ENCODE measurements at places on chromosomes 13 and 19.

DNA sequence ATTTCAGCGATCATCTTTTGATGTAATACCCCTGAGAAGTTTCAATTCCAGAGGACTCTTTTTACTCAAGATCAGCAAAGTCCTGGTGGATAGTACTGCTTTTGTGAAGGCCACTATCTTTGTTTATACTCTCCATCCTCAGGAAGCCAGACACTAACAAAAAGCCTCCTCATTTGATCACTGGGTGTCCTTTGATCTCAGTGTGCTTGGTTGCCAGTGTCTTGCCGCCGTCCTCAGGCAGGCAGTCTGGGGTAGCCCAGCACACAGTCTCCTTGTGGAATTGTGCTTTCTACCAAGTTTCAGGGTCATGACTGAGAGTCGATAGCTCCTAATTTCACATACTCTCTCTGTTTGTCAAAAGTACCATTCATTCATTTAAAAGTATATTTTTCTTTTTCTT lies 762.2 kb downstream of the EFNB2 start:
- DNase-seq: no peak

DNA sequence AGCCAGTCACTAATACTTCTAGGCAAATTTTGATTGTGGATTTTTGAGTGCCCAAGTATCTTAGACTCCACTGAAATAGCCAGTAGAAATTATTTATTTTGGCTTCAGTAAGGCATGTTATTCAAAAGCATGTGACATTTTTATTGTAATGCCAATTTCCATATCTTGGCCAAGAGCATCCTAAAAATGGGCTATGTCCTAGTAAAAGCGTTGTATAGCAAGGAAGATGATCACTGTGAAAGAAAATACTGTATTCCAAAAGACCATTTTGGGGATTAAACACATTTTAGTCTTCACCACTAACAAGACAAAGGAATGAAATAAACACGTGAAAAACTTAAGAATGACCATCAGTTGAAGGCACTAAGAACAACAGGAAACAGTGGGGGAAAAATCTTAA lies 149.1 kb downstream of the NUFIP1 start:
- DNase-seq: no peak

DNA sequence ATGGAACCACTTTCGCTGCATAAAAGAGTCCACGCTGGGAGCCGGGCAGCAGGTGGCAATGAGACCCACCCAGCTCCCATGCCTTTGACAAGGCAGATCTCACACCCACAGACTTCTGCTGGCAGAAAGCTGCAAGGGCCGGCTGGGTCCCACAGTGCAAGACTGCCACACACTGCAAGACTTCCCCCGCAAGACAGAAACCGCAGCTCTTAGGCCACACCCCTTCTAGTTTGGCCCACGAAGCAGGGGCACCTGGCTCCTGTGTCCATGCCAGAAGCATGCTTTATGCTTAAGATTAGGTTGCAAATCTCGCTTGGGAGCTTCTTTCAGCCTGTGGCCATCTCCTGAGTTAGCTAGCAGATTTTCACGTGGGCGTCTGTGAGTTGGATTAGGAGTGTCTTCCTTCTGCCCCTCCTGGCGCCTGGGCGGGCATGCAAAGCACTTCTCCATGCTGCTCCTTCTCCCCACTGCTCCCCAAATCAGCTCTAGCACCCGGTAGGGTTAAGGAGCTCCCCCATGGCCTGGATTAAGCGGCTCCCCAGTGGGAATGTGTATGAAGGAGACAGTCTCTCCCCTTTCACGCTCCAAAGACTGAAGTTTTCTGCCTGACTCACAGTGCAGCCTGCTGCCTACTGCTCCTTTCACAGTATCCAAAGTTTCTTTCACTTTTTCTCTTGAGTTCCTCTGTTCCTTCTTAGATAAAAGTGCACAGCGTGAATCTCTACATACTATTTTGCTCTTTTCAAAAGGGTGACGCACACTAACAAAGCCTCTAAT lies 17.7 kb downstream of the GPC6 start:
- DNase-seq: no peak

- no peak for DNase-seq
These were observed 317 bp downstream of the LYL1 start for GRCh38 chr19:13102416-13102665.

- no peak for DNase-seq
These were observed 25.1 kb upstream of the ZNF850 start for GRCh38 chr19:36797786-36798108.

GRCh38 chr19:41848666-41849065 lies 3.8 kb downstream of the DMRTC2 start:
- no peak for DNase-seq

DNA sequence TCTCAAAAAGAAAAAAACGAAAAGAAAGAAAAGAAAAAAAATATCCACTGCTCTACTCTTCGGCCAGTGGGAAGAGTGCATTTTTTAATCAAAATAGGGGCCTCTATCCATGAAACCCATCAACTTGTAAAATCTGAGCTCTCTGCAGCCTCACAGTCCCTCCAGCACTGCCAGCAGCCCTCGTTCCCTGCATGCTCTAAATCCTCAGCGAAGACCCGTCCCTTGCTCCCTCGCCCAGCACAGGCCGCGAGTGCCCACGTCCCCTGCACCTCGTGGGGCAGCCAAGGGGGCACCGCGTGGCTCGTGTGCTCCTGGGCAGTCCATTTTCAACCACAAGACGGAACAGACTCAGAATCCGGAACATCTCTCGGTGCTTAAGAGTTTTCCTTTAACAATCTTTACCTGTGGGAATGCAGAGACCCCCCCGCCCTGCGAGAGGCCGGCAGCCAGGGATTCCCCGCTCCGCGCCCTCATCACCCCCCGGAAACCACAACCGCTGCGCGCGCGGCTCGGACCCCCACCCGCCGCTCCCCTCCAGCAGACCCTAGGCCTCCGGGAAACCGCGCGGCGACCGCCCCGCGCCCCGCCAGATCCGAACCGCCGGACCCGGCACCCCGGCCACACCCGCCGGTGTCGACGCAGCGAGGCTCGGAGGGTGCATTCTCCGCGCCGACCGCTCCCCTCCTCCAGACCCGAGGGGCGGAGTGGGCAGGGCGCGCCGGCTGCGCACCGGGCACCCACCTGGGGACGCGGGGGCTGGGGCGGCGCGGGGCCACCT lies 638 bp downstream of the ANKRD27 start:
- no peak for DNase-seq

- DNase-seq: no peak
These were observed 506.2 kb downstream of the GPC5 start for GRCh38 chr13:91904597-91904996.

DNA sequence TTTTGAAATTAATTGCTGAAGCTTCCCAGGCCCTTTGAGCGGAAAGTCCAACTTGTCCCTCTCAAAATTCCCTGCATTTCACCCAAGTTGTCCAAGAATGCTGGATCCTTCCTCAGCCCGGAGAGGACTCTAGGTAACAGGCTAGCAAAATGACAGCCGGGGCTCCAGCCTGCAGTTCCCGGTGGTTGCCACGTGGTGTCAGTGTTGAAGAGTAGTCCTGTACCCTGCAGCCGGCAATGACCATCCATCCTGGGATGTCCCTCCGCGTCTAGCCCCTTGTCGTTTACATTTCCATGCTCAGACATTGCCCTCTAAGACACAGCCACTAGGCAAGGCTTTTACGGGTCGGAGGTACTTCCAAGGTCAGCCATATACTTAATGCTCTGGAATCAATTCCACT lies 31.4 kb upstream of the MTIF3 start:
- peak; percentile 7 for DNase-seq

GRCh38 chr19:9914001-9914314 lies 22.4 kb downstream of the OLFM2 start:
- no peak for DNase-seq

DNA sequence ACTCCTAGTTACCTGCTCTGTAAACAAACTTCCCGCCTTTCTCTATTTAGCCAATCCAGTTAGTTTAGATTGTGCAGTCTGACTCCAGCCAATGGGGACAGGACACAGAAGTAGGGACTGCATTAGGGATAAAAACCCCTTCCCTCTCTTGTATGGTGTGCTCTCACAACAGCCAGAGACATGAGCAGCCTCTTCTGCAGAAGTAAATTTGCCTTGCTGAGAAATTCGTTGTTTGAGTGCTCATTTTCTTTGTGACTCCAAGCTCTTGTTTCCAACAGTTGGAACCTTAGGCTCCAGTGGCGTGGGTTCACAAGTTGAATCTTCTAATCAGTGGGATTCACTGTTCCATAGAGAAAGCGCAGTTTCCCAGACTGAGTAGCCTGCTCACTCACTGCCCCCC lies 66.1 kb downstream of the ZNF93 start:
- DNase-seq: no peak

DNA sequence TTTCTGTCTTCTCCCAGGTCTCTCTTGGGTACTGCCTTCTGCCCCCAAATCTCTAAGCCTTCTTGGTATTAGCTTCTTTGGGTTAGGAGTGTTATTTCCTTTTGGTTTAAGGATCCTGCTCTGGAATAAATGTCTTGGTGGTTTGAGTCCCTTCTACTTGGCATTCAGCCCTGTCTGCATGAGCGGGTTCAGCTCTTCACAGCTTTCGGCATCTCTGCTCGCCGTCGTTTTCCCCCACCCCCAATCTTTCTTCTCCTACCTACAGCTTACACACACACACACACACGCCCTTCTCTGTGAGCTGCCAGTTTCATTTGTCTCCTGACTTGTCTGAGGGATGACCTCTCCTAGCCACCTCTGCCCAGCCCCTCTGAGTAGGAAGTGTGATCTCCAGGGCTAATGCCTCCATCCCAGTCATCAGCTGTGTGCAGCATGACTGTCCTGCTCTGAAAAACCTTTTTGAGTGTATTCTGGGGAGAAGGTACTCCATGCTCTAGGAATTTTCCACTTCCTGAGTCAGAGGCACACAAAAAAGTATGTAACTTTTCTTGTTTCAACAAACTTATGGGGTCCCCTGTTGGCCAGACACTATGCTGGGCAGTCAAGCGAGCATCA lies 4.7 kb downstream of the CNOT3 start:
- no peak for DNase-seq

DNA sequence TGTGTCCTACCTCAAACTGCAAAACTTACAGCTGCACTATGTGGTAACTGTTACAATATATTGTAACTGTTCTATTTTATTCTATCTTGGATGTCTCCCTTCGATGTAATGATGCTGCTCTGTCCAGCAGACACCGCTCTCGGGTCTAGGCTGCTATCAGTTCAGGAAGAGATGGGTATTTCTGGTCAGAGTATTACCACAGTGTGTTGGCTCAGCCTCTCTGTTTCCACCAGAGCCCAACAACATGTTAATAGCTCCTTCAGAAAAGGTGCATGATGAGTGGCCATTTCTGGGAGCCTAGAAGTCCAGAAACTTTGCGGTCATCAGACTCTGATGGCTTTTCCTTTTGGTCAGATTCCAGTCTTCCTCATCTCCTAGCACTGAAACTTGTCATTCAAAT lies 35.9 kb upstream of the IGFL1 start:
- DNase-seq: no peak

- no peak for DNase-seq
These were observed 130.9 kb upstream of the SPACA7 start for GRCh38 chr13:112245179-112245724.

DNA sequence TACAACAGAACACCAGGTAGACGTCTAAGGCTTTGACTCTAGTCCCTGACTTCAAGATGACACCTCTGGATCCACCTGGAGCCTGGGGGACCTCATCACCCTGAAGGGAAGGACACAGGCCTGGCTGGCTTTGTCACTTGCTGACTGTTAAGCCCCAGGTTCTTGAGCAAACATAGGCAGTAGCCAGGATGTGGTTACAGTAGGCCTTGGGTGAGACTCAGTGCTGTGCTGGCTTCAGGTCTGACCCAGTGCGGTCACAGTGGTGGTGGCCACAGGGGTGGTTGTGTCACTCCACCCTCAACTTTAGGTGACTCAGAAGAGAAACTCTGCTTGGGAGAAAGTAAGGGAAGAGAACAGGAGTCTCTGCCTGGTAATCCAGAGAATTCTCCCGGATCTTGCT lies 497.8 kb downstream of the UQCRFS1 start:
- no peak for DNase-seq

DNA sequence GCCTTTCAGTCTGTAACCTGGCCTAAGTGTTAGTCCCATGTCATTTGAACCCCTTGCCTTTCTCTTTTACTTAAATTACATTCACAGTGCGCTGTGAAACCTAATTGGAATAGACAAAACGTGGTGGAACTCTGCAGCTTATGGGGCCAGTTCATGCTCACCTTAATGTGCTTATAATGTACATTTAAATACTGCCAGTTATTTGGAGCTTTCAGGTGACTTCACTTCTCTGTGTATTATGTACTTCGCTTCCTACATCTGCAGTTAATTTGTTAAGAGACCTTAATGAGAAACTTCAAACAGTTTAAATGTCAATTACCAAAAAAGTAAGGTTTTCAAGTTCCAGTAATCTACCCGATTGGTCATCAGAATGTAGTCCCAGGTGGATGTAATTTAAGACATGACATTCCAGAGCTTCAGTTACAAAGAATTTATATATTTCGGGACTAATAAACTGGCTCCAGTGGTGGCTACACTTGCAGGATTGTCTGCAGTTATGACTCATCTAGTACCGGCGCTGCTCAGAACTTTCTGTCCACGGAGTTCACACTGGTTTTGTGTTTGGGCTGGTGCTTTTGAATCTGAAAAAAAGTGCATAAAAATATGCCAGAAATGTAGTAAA lies 125.3 kb downstream of the TM9SF2 start:
- DNase-seq: no peak

DNA sequence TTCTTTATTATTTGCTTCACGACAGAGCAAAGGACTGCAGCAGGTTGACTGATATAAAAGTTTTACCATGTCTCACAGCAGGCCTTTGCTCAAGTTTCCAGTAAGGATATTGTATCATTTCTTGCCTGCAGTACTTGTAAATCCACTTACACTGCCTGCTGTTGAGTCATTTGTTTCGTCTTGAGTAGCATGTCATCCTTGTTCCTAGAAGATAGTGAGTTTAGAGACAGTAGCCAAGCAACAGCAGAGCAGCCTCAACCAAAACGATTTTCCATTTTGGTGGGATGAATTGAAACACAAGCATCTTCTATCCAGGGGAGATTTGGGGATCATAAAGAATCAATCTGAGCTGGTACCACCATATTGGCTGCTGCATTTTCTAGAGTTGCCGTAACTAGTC lies 24.0 kb upstream of the ALOX5AP start:
- no peak for DNase-seq

- DNase-seq: no peak
These were observed 11.6 kb upstream of the DHDH start for GRCh38 chr19:48921721-48922500.

DNA sequence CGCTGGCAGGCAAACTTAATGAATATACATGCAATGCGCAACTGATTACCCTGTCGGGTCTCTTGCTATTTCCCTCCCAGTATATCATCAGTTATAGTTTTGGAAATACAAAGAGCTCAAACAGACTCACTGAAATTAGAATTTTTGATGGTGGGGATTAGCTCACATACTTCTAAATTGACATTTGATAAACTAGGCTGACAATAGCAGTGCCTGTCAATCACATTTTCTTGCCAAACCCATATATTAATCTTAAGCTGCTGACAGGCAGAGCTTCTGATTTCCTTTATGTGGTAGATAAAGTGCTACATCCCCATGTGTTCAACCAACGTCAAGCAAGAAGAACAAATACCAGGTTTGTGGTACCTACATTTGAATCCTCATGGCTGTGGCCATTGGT lies 241.6 kb downstream of the DNAJC15 start:
- no peak for DNase-seq

Data from LNCaP clone FGC (cell line).